ENCODE measurements at places on chromosomes 7 and 10. TPM values are rescaled to one million over a fixed set of nuclear protein-coding genes. Genes with fewer than 3 reads are reported as not detected.

Gene POLR1F
- total RNA-seq, result 16.9 TPM

Gene SH2D4B
- not detected for total RNA-seq

Gene RTKN2
- 0.29 TPM for total RNA-seq

Gene ABHD11
- 14.3 TPM for total RNA-seq

Gene PRKCQ
- 1.9 TPM for total RNA-seq

Gene SLC25A13
- 29.4 TPM for total RNA-seq

Gene FOXP2
- 0.68 TPM for total RNA-seq

Gene DLX5
- total RNA-seq, result not detected
